ENCODE measurements at places on chromosomes 3 and 15.

- DNase-seq: peak; percentile 93
Observed at GRCh38 chr15:49718234-49718633, 97.4 kb downstream of the DTWD1 start.

GRCh38 chr15:90419206-90419605 is 31.2 kb downstream of the IQGAP1 start:
- DNase-seq: no peak

DNA sequence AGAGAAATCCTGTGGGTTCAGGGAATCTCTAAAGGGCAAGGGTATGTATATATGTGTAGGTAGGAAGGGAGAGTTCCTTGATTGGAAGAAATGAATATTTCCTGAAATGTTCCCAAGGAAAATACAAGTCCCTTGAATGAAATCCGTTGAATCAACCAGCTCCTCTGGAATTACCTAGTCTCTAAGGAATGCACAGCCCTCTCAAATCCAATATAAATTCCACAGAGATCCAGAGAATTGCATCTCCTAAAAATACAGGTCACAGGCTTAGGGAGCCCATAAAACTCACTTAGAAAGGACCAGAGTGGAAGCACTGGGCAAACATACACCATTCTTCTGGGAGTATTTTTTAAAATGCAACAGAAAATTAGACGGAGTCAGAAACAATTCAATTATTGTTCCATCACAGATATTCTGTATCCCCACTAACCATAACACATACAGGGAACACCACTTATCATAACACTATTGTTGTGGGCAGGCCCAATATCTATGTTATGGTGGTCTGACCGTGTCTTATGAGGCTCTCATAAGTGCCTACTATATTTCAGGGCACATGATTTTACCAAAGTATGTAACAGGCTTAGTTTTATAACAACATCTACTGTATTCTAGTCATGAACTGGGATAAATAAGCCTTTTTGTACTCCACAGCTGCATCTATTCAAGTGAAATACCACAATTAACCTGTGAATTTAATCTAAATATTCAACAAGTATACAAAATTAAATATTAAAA is 43.7 kb downstream of the IGSF11 start:
- DNase-seq: no peak

DNA sequence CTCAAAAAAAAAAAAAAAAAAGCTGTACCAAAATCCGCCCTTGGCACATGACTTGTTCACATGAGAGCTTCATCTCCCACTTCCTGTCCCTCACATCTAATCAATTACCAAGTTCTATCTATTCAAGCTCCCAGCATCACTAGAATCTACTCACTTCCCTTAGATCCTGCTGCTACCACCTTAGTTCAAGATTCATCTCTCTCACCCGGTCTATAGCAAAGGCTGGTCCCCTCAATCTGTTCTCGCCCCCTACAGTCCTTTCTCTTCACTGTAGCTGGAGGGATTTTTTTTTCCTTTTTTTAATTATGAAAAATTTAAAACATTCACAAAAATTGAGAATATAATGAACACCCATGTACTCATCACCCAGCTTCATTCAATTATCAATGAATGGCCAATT is 16.7 kb upstream of the GPR160 start:
- no peak for DNase-seq

- DNase-seq: no peak
Observed at GRCh38 chr3:80688814-80689213, 921.0 kb upstream of the ROBO1 start.

- DNase-seq: no peak
Observed at GRCh38 chr15:46450112-46450809, 815.4 kb downstream of the SQOR start.

- DNase-seq: no peak
Observed at GRCh38 chr3:98038286-98038685, 3.2 kb upstream of the GABRR3 start.

- DNase-seq: no peak
Observed at GRCh38 chr3:117137065-117137464, 427.5 kb downstream of the TUSC7 start.

GRCh38 chr3:158152186-158152585 is 42.3 kb downstream of the RSRC1 start:
- DNase-seq: no peak

GRCh38 chr15:56366211-56366610 is 985 bp downstream of the TEX9 start:
- no peak for DNase-seq

DNA sequence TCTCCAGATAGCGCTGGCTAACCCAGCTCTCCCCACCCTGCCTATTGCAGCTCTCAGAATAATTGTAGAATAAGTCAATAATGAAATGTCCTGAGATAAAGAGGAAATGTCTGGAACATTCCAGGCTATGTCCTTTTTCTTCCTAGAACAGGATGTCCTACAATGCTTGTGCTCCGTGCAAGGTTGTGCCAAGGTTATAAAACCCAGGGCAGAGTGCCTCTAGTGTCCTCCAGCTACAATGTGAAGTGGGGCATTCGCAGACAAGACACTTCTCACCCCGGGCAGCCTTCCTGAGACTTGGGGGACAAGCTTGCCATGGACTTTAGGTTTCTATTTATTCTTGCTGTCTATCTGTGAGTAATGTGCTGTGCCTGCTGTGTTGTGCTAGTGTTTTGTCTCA is 900.6 kb downstream of the TUSC7 start:
- DNase-seq: no peak

- DNase-seq: no peak
Observed at GRCh38 chr3:12367346-12367745, 78.5 kb downstream of the PPARG start.

DNA sequence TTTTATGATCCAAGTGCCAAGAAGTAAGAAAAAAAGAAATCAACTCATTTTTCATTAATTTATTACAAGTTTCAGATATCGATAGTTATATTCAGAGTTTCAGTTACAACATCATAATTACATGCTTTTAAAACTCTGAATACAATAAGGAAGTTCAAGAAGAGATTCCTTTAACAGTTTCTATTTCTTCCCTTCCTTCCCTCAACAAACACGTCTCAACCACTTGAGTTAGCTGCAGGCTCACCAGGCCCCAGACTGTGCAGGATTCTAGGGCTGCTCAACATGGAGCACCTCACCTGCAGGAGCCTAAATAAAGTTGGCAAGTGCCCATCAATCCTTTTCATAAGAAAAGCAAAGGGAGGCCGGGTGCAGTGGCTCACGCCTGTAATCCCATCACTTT is 79.2 kb upstream of the FNDC3B start:
- no peak for DNase-seq

DNA sequence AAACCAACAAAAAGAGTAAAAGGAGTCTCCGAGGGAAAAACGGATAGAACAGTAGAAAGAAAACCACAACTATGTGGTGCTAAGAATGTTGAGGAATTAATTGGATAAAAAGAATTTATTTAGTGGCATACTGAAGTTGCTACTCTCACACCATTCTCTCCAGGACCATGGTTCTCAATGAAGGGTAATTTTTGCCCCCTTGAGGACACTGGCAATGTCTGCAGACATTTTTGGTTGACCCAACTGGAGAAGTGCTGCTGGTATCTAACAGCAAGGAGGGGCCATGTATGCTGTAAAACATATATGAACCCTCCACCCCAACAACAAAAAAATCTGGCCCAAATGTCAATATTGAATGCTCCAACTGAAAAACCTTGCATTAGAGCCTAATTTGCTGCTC is 85.9 kb upstream of the CSPG5 start:
- DNase-seq: peak; percentile 25

DNA sequence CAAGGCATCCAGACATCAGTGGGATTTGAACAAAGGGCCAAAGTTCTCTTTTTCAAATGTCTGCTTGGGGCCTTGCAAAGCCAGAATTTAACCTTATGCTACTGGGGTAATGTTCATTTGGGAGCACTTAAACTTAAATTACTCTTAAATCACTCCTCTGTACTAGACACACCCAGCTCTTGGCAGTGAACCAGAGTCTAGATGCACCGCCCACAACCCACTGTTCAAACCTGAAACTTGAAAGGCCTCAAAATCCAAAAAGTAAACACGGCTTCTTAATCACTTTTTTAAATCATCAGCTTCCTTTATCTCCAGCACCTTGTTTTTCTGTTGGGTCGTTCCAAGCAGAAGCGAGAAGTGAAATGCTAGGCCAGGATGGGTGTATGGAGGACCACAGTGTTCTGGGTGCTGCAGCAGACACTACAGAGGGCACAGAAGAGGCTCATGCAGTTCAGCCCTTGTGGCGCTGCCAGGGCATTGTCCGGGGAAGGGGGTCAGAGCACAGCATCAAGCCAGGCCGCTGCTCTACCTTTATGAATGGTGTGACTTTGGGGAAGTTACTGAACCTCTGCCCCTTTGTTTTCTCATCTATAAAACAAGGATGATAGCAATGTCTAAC is 28.8 kb downstream of the MECOM start:
- no peak for DNase-seq

DNA sequence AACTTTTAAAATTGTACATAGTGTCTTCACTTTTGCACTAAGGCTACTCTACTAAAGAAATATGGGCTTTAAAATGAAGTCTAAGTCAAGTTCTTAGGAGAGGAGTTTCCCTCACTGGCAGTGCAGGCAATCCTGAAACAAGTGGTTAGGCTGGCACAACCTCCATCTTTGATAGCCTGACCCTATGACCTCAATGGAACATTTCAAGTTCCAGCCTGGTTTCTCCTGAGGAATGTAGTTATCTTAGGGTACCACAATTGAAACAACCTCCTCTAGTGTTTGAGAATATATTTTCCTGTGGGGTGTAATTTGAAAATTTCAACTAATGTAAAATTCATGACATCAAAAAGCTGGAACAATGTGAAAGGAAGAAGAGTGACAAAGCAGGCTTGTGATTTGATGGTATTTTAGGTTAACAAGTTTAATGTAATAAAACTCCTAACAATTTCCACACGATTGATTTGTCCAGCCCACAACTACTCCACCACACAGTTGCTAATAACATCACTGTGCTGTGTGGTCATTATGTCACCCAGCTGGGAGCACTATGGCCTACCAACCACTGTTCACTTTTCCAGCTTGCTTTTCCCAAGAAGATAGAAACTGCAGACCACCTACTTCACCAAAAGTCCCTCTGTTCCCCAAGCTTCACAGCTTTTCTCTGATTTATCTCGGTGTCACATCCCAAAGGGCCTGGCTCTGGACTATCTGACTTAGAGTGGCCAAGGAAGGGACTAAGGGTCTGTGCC is 1.8 kb downstream of the WWTR1 start:
- DNase-seq: no peak

DNA sequence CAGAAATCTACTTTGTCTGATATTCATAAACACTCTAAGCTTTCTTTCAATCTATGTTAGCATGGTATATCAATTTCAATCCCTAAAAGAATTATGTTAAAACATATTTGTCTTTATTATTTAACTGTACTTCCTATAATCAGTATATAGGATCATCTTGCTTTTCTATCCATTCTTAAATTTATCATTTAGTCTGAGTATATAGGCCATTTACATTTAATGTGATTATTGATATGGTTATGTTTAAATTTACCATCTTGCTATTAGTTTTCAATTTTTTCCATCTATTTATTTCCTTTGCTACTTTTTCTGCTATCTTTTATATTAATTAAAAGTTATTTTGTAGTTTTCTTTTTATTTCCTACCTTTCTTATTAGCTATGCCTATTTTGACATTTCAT is 174.8 kb upstream of the MBNL1 start:
- no peak for DNase-seq

- DNase-seq: no peak
Observed at GRCh38 chr3:38655708-38656300, 6.3 kb upstream of the SCN5A start.

DNA sequence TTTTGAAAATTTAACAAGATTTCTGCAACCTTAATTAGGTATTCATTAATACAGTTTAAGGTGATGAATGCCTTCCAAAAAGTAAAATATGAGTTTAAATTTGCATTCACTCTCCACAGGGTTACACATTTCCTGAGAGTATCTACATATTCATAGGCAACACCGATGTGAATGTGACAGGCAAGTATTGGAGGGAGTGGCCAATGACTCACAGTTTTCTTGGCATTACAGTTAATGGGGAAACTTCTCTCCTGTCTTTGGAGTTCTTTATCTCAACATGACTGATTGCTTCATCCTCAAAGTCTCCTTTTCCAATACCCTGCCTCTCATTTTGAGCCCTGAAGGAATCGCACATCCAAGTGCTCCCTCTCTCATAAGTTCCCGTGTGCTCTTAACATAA is 181.9 kb upstream of the CHL1 start:
- no peak for DNase-seq

DNA sequence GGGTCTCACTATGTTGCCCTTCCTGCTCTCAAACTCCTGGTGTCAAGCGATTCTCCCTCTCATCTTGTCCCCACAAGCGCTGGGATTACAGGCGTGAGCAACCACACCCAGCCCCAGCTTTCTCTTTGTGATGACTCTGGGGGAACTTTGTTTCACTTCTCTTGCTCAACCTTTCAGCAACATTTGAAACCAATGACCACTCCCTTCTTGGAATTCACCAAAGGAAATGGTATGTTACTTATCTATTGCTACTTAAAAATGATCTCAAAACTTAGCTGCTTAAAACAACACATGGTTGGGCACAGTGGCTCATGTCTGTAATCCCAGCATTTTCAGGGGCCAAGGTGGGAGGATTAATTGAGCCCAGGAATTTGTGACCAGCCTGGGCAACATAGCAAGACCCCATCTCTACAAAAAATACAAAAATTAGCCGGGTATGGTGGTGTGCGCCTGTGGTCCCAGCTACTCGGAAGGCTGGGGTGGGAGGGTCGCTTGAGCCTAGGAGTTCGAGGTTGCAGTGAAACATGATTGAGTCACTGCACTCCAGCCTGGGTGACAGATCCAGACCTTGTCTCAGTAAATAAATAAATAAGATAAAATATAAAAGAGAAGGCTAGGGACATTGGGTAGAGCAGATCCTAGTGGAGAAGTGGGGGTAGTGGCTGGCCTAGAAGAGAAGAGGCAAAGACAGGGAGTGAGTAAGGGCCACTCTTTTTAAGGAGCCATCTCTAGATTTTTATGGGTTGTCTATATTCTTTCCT is 10.3 kb upstream of the COPG1 start:
- DNase-seq: peak; percentile 97

GRCh38 chr3:139448104-139448503 is 28.2 kb downstream of the RBP2 start:
- DNase-seq: no peak

- no peak for DNase-seq
Observed at GRCh38 chr3:42042747-42043098, 48.4 kb upstream of the TRAK1 start.

DNA sequence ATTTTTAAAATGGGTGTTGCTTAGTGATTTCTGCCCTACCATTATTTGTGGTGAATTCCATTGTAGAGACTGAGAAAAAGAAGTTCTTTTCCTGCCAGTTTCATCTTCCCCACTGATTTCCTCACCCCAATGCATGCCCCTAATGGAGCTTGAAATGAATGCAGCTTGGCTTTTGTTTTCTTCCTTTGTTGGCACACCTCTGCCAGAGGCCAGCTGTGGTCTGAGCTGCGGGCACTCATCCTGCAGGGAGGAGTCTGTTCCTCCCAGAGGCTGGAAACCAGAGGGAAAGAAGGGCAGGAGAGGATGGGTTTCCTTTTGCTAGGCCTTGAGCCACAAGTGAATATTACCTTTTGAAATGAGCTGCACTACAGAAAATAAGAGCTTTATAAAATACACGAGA is 9.3 kb upstream of the ST8SIA2 start:
- DNase-seq: no peak

All from inflammatory macrophage (primary cell).